A549 treated with CpdA at 1 μM for 4 hours (cell line): ENCODE measurements at places on chromosomes 5 and 9. TPM values are rescaled to one million over a fixed set of nuclear protein-coding genes. Genes with fewer than 3 reads are reported as not detected.

CDH10 gene
- 0.22 to 0.32 TPM (median 0.30 TPM) in 5 replicates for total RNA-seq

CDC25C gene
- total RNA-seq, result 10.5 to 13.4 TPM (median 12.5 TPM) in 5 replicates

GLRA1 gene
- total RNA-seq, result not detected in 5 replicates

ELOVL7 gene
- 9.5 to 13.8 TPM (median 10.9 TPM) in 5 replicates for total RNA-seq

MLANA gene
- total RNA-seq, result not detected in 5 replicates
